Activated CD4-positive, alpha-beta T cell treated with anti-CD3 and anti-CD28 coated beads for 4 hours (primary cell): ENCODE measurements at places on chromosomes 3 and 15.

DNA sequence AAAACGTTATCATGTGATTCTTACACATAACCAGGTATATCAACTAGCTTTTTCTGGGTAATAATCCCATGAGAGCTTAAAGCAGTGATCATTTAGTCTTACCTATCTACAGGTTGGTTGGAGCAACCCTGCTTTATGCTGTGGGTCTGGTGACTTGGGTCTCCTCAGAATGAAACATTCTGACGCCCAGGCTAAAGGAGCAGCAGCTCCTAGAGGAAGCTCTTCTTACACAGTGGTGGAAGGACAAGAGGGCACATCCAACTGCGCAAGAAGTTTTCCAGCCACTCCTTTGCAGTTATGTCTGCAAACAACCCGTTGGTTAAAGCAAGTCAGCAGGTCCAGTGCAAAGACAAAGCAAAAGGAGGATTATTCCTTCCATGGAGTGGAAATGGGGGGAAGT lies 377.5 kb downstream of the EDEM1 start:
- no peak for DNase-seq

- no peak for DNase-seq
These were observed 77.4 kb upstream of the KLHL25 start for GRCh38 chr15:85872125-85872524.

- no peak for DNase-seq
These were observed 3.1 kb downstream of the CHST13 start for GRCh38 chr3:126527006-126527405.

DNA sequence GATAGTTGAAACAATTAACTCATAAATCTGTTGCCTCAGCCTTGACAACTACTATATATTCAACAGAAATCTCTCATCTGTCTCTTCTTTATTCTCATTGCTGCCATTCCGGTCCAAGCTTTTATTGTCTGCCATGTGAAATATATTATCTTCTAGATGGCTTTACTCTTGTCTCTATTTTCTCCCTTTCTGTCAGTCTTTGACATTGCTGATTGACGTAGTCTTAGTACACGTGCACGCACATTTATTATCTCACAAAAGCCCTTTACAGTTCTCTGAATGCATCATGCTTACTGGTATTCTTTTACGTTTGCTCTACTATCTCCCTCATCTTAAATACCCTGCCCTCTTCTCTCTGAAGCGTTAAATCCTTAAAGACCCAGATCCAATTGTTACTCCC lies 5.6 kb downstream of the PDIA3 start:
- DNase-seq = no peak

DNA sequence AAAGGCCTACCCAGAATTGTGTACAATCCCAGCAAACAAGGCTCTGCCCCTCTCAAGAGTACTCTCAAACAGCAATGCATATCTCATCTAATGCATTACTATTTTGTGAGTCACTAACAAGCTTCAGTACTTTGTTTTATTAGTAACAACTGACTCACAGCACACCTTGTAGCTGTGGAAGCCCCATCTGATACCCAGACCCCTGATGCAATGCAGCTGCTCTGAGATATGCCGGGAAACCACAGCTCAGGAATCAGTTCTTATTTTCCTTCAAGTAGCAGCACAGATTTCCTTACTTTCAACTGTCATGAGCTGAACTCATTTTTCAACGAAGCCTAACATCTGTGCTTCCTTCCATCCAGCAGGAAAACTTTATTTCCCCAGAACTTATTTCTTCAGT lies 37.8 kb downstream of the CCNL1 start:
- no peak for DNase-seq

DNA sequence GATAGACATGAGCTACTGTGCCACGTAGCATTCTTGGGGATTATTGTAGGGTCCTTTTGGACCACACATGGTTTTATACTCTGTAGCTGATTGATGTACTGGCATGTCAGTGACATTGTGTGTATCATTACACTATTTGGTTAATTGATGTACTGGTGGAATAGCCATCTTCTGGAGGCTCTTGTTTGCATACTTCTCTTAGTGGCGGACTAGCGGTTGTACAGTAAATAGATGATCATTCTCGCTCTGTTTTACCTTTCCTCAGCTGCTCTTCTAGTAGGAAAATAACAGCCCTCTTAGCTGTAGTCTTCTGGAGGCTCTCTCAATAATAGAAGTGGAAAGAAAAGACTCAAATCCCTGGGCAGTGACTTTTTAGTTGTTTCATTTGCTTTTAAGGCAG lies 24.8 kb downstream of the IGF1R start:
- no peak for DNase-seq

DNA sequence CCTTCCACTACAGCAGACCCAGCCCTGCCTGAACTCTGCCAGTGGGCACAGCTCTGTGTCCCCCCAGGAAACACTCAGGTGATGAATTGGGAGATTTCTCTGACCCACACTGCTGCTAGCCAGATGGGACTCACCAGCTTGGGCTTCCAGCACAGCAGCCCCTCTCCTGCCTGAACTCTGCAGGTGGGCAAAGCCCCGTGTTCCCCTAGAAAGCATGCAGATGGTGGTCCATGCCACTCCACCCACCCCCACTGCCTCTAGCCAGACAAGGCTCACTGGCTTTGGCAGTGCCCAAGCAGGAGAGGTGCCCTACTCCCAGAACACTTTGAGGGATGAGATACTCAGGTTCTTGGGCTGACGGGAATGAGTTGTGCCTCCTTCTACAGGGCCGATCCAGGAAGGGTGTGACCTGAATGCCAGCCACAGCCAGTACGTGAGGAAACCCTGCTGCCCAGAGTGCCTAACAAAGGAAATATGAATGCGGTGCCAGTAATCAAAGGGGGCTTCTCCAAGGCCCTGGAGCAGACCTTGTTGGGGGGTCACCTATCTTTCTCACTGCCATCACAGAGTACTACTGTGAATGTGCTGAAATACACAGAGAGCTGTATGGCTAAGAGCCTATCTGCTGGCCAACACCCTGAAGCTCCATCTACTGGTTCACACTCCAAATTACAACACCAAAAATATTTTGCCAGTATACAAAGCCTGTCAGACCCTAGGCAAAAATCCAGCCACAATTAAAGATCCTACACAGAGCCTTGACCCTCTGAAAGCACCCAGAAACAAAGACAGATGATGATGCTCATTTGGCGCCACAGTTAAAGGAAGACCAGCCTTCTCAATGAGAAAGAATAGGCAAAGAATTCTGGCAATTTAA lies 61.9 kb downstream of the BTLA start:
- no peak for DNase-seq

DNA sequence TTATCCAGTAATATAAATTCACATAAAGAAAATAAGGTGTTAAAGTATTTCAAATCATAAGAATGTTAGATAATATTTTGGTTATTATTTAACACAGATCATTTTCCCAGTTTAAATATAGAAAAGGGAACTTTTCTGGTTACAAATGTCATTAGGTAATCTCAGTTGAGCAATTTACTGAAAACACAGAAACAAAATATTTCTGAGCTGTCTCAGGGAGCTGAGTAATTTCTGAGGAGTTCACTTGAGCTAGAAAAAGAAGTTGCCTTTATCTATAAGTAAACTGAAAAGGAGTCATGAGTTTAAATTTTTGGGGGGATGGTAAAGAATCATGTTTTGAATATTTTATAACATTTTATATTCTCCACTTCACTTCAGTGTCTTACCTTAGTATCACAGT lies 855.4 kb upstream of the ARPP21 start:
- DNase-seq = no peak

DNA sequence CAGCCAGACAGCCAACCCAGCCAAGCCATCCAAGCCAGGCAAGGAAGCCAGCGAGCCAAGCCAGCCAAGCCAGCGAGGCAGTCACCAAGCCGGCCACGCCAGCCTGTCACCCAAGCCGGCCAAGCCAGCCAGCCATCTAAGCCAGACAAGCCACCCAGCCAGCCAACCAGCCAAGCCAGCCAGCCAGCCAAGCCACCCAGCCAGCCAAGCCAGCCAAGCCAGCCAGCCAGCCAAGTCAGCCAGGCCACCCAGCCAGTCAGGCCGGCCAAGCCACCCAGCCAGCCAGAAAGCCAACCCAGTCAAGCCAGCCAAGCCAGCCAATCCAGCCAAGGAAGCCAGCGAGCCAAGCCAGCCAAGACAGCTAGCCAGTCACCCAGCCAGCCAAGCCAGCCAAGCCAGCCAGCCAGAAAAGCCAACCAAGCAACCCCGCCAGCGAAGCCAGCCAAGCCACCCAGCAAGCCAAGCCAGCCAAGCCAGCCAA lies 201.2 kb downstream of the GOLGA6L6 start:
- no peak for DNase-seq

DNA sequence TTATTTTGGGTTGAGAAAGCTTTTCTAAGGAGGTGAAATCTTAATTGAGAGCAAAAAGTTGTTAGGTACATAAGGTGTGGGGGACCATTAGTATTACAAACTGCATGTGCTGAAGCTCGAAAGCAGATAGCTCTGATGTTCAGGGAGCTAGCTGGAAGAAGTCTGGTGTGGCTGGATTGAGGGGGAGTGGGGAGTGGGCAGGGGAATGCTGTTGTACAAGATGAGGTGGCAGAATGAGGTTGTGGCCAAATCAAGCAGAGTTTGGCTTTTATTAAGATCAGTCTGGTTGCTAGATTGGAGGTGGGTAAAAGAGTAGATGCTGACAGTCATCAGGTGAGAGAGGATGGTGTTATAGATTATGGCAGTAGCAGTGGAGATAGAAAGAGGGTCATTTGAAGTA lies 32.1 kb downstream of the UBE2E2 start:
- DNase-seq = no peak

- no peak for DNase-seq
These were observed 55.5 kb upstream of the ATP11B start for GRCh38 chr3:182737825-182738224.

- no peak for DNase-seq
These were observed 34.1 kb downstream of the WNT7A start for GRCh38 chr3:13845806-13846205.
